ENCODE measurements at places on chromosomes 6 and 20.

DNA sequence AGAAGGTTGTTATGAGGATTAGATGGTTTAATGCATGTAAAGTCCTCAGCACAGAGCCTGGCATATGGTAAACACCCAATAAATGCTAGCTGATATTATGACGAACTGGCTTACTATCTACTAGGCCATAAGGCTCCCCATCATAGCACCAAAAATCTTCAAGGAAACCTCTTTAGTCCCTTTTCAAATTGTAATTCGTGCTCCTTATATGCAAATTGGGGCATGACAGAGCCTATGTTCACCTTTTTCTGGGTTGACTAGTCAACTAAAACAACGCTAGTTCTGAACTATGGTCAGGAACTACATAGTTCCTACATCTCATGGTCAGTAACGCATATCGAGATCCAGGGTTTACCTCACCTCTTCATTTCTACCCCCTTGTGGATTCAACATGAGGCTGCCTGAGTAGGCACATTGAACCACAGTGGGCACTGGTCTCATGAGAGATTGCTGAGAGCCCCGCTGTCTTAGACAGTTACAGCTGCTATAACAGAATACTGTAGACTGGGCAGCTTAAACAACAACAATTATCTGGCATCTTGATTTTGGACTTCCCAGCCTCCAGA lies 97.2 kb upstream of the TNFAIP3 start:
- no peak for DNase-seq

- DNase-seq = peak; percentile 5
Observed at GRCh38 chr6:6131492-6132109, 124.9 kb upstream of the NRN1 start.

DNA sequence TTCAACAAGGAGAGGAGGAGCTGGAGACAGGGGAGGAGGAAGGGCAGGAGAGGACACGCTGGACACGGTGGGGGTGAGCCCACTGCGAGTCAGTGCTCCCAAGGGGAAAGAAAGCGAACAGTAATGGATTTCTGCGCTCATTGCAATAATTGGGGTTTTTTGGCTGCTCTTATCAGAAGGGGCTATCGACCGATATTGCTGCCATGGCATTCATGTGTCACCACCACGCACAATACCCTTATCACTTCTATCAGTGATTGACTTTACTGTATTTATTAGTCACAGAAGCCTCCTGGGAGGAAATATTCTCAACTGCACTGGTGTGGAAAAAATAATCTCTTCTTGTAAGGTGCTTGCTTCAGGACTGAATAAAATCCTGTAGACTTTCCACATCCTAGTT lies 55.8 kb downstream of the CEP43 start:
- no peak for DNase-seq

DNA sequence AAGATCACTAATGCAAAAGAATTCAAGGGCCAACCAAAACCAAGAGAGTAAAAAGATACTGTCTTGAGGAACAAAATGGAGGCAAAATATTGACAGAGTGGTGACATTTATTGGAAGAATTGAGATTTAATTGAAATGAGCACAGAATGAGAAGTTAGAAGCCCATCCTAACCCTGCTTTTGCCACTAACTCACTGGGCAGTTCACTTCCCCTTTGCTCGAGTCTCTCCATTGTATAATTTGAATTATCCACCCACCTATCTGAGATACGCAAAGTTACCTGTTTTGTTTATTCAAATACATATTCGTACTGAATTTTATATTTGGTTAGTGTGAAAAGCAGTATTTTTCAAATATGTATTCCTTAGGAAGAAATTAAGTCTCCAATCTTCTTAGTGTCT lies 204.5 kb upstream of the PRDM1 start:
- DNase-seq = no peak

- no peak for DNase-seq
Observed at GRCh38 chr6:68719761-68720160, 84.7 kb downstream of the ADGRB3 start.

- DNase-seq = no peak
Observed at GRCh38 chr6:75344455-75344854, 59.9 kb upstream of the TMEM30A start.

DNA sequence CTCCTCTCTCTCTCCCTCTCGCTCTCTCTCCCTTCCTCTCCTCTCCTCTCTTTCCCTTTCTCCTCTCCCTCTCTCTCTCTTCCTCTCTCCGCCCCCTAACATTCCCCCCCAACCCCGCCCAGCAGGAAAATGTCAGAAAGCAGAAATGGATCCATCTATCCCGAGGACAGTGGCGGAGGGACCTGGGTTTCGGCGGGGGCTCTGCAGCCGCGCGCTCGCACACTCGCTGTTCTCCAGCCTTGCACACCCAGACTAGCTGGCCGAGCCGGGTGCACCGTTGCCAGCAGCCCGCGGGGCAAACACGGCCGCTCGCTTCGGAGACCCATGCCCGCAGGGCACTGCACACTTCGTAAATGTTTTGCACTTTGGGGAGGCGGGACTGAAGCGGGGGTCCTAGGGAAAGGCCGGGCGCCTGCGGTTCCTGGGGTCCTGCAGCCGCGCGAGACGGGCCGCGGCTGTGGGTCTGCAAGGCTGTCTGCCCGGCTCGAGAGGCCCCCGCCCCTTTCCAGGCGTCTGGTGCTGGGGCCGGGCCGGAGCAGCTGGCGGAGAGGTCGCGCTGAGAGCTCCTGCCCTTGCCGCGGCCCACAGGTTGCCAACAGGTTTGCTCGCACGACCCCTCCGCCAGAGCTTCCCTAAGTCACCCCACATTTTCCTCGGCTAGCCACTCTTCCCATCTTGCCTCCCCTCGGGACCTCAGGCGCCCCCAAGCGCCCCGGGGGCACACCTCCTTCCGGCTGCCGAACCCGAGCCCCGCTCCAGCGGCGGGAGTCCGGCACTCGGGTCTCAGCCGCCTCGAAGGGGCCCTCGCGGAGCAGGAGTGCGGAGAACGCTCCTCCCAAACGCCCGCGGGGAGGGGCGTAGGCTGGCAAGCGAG lies 818 bp upstream of the MDGA1 start:
- DNase-seq = peak; percentile 38

DNA sequence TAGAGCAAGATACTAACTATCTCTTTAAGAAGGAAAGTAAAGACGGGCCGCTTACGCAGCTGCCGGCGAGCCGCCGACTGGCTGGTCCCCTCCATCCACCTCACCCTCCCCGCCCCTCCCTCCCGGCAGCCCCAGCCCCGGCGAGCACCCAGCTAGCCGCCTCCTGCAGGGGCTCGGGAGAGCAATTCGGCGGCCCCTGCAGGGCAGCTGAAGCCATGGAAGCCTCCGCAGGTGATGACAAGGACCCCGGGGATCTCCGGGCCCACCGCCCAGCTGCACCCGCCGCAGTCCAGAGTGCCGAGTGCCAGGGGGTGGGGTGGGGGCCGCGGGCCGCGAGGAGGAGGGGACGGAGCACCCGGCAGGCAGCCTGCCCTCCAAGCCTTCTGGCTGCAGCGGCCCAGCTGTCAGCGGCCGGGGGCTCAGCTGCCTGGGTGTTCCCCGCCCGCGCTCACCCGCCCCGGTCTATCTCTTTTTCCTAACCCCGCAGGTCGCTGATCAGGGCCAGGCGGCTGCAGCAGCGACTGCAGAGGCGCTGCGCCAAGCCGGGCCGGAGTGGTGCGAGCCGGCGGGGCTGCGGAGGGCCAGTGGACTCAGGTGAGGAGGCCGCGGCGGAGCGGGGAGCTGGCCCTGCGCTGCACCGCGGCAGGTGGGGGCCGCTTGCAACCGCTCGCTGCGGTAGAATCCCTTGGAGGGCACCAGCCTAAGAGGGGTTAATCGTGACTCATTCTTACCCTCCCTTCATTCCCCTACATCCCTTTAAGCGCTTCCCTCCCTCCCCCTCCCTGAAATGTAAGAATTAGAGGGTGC lies at the start of gene SNPH:
TSS of gene SNPH (plus strand) at position 128 of the 807 bp plus-strand sequence. CDS start 29,946 bp downstream, outside the sequence.
- DNase-seq = peak; percentile 60

DNA sequence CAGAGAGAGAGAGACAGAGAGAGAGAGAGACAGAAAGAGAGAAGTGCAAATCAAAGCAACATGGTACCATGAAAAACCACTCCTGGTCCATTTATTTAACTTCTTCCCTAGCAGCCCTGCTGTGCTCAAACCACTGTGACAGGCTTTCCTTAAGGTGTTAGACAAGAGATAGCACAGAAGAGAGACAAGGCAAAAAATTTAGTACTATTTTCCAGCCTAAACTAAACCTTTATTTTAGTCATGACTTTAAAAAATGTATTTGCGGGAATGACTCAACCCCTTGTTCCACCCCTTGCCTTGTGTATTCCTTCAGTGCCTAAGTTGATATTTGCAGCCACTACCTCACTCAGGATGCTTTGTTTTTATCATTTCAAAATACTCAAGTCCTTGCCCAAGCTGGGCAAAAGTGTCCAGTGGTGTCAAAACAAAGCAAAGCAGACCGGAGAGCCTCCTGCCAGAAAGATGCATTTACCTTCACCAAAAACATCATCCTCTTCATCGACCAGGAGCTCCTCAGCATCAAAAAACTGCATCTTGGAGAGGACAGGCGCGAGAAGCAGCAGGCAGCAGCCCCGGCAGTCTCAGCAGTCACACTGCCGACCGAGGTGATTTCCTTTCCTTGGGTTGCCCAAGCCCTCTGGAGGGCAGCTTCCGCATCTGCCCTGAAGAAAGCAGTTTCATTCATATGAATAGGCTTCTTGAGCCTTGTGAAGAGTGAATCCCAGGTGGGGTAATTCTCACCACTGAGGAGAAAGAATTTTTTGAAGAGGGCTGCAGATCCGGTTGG lies at the start of gene RIPOR2:
TSS of gene RIPOR2 (minus strand) at position 595 of the 787 bp plus-strand sequence. CDS start at position 533, 62 bp downstream.
- DNase-seq = no peak

DNA sequence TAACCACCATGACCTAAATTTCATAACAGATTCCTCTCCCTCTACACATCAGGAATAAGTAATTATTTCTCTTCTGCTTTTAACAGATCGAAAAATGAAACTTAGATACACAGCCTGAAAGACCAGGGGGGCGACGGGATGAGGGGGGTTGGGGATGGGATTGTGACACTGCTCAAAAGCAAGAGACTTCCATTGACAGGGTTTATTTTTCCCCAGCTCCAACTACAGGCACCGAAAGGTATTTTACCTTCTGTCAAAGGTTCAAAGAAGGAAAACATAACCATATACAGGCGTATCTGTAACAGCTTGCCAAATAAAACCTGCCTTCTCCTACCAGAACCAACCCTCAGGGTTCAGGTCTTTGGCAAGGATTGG lies 1.3 kb downstream of the EPHA7 start:
- DNase-seq = no peak
